ENCODE measurements at places on chromosomes 2 and 18. TPM values are rescaled to one million over a fixed set of nuclear protein-coding genes. Genes with fewer than 3 reads are reported as not detected.

Gene SCN3A
- total RNA-seq: 2.6 TPM

GRCh38 chr18:45838302-45839070, 13.0 kb downstream of the SIGLEC15 start:
- no peak for DNase-seq

Gene EFEMP1
- not detected for total RNA-seq

GRCh38 chr2:160510617-160511016, 17.0 kb upstream of the RBMS1 start:
- DNase-seq: no peak

Gene KCNS3
- total RNA-seq: 1.1 TPM

Gene ALLC
- total RNA-seq: not detected

- DNase-seq: no peak
These were observed 4.8 kb upstream of the THOC1 start for GRCh38 chr18:272650-273049.

Gene AMER3
- not detected for total RNA-seq

Gene AP1S3
- 46.3 TPM for total RNA-seq

Gene CLK1
- 173 TPM for total RNA-seq

- no peak for DNase-seq
These were observed 711.3 kb upstream of the LRATD1 start for GRCh38 chr2:13921245-13921644.
